Thoracic aorta (tissue), 2 donors: ENCODE measurements at places on chromosomes 13 and 19.

DNA sequence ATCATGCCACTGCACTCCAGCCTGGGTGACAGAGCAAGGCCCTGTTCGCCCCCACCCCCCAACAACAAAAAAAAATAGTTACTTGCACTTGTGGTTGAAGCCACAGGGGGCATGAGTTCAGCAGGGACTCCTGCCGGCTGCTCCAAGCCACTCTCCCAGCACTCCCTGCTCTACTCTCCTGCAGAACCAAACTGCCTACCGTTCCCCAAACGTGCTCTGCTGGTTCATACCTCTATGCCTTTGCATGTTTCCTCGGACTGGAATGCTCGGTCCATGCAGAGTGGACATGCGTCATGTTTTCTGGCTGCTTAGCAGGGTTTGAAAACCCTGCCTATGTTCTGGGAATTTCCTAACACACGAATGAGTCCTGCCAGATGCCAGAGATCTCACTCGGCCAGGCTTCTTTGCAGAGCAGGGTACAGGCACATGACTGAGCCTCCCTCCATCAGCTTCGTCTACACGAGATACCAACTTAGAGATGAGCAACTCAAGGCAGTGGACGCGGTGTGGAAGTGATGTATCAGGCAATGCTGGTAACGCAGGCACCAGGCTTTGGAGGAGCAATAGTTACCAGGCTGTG, 8.5 kb upstream of the SLC25A15 start:
- no peak for DNase-seq

GRCh38 chr13:76975863-76976262, 16.0 kb upstream of the CLN5 start:
- no peak for DNase-seq

DNA sequence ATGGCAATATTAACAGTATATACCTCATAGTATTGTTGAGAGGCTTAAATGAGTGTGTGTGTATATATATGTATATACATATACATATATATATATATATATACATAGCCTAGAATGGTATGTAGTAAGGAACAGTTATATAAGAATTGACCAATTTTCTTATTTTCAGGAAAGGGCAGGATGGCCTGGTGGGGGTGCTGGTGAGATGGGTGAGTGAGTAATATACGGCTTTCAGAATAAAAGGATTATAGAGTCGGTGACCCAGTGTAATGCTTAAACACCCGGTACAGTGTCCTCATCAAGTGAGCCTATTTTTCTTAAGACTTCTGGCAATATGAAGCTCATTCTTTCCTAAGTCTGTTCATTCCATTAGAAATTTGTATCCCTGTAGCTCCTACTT, 11.7 kb upstream of the FAM216B start:
- DNase-seq = no peak

GRCh38 chr19:41449079-41449864, 6.3 kb downstream of the ERICH4 start:
- peak; percentile 50 for DNase-seq

- no peak for DNase-seq
These were observed 117.6 kb downstream of the MIPEP start for GRCh38 chr13:23771552-23771951.

DNA sequence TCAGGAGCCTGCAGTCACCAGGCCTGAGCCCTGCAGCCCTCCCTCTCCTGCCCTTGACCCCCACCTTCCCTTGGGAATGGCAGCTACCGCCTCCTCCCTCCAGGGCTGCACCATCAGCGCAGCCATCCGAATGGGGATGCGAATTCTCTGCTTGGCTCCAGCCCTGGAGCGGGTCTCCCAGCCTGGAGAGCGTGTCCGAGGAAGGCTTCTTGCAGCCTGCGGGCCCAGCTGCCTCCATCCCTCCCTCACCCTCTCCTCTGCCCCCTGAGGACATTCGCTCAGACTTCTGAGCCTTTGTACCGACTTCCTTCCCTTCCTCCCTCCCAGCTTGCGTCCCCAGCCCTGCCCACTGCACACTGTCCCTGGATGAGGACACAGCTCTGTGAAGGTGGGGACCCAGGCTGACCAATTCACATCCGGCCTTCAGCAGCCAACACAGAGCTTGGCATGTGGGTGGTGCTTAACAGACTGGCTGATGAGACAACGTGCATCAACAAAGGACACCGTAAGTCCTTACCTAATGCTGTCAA, 6.0 kb upstream of the NKPD1 start:
- no peak for DNase-seq

GRCh38 chr13:30827578-30827925, 78.5 kb upstream of the MEDAG start:
- no peak for DNase-seq

DNA sequence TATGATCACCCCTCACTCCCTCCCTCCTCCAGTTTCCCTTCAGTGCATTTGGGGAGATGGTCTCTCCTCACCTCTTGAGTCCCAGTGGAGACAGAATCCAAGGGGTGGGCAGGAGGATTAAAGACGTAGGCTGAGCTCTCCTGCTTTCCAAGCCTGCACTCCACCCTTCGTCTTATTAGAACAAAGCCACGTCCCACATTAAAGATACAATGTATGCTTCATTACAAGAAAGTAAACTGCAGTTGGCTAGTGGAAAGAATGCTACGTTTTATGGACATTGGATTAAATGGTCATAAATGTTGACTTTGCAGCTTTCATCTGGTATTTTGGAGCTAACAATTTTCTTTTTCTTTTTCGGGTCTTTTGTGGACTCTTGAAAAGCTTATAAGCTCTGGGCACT, 1.5 kb upstream of the KLK11 start:
- no peak for DNase-seq

DNA sequence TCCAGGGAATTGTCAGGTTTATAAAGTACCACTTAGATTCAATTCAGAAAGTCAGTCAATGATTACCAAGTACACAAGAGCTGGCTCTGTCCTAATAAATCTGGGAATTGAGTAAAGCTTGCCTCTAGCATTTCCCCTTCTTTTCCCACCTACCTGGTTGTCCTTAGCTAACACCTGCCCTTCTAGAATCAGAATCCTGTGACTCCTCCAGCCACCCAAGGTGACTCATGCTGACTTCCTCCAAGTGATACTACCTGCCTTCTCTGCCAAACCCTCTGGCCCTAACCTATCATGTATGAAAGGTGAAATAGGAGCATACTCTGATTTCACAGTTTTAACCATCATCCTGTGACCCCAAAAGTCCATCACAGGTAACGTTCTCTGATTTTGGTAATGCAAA, 151.2 kb downstream of the DIAPH3 start:
- no peak for DNase-seq

DNA sequence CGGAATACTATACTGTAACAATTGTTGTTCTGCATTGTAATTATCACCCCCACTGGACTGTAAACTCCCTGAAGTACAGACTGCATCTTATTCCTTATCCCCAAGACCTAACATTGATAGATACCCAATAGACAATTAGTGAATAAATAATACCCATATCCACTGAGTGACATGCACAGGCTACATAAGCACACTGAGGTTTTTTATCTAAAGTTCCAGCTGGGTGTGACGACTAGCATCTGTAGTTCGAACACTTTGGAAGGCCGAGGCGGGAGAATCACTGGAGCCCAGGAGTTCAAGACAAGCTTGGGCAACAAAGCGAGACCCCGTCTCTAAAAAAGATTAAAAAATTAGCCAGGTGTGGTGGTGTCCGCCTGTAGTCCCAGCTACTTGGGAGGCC, 2.5 kb downstream of the KPNA3 start:
- no peak for DNase-seq

GRCh38 chr13:32707471-32707870, 121.2 kb downstream of the PDS5B start:
- no peak for DNase-seq

GRCh38 chr13:21657538-21657937, 13.3 kb upstream of the FGF9 start:
- DNase-seq = no peak

- no peak for DNase-seq
These were observed 357 bp downstream of the RPS11 start for GRCh38 chr19:49496574-49497008.

DNA sequence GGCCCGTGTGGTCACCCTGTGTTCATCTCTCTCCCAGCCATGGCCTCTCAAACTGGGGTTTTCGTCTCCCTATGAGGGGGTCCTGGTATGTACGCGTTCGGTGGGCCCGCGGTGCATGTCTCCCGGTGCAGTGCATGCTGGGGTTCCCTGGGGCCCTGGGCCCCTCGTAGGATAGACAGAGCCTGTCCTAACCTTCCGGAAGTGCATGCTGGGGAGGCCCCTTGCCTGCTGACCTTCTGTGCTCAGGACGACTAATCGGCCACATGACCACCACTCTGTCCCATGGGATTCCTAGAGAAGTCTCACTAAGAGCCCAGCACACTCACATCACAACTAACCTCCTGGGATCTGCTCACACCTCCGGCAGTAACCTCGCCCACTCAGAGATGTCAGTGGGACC, 4.9 kb upstream of the USE1 start:
- no peak for DNase-seq

DNA sequence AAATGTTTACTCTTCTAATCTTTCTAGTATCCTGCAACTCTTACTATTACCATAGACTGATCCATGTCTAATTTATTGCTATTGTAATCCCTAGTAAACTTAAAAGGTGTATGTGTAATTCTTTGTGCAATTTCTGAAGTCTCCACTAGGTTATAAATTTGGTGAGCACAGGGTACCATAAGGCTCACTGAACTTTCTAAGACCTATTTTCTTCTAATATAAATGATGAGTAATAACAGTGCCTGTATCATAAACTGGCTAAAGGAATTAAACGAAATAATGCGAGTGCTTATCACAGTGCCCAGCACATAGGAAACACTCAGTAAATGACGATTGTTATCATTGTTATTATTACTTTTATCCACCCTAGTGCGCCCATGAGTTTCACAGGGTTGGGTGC, 119.1 kb downstream of the KLF12 start:
- no peak for DNase-seq

DNA sequence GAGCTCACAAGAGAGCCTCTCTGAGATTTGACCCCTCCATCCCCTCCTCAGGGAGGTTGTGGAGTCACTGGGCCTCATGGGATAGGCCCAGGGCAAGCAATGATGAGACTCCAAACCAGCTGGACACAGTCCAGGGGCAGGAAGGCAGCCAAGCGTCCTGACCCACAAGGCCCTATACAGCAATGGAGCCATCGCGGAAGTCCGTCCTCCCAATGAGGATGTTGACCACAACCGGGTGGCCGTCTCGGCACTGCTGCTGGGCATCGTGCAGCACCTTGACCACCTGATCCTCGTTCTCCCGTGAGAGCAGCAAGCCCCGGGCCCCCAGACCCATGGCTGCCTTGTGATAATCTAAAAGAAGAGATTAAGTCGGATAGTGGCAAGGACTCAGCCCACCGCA, 7.9 kb downstream of the SYDE1 start:
- no peak for DNase-seq

DNA sequence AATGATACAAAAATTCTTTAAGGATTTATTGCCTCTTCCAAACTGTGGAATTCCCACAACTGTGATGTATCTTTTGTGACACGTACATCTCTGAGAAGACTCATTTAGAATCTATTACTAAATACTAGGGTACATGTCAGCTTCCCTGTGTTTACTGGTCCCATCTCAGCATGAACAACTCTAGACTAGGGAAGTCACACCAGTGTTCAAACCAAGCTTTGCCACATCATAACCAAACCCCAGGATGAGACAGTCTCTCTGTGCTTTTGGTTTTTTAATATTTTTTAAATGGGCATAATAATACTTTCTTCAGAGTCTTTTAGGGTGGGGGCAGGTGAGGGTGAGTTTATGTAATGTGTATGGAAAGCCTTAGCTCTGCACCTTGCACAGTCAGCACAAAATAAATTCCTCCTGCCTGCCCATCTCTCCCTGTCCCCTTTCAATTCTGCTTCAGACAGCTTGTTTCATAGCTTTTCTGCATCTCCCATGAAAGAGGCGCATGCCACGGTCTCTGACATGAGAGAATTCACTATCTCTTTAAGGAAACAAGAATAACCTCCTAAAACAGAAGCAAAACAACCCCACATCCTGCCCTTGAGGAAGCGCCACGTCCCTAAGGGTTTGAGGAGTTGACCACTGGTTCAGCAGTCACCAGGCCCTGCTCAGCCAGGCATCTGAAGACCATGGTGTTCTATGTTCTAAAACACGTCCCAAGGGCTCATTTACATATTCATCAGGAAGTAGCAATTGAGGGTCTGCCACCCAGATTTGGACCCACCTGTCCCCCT, 174.5 kb downstream of the USP12 start:
- DNase-seq = no peak

GRCh38 chr13:113814435-113814821, 49.4 kb downstream of the GAS6 start:
- no peak for DNase-seq

DNA sequence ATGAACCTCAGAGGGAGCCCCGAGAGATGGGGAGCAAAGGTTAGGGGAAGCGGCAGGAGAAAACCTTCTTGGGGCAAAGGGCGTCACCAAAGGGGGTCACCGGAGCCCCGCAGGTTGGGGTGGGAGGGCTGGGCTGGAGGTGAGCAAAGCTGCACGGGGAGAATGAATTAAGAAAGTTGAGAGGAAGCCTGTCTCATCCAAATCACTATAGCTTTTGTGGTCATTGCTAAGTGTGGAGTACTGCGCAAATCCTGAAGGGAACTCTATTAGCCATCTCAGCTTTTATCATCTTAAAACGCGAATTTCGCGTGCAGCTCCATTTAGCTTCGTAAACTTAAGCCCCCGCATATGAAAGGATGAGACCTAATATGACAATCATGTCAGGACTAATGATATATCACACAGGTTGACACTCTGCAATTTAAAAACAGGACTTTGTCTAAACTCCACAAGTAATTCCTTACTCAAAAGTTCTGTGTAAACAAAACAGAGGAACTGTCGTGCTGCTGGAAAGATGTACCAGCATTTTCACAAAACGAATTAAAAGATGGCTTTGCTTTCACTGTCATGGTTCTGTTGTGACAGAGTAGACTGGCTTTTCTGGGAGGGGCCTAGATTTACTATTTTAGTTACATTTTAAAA, 631 bp downstream of the LACC1 start:
- no peak for DNase-seq

DNA sequence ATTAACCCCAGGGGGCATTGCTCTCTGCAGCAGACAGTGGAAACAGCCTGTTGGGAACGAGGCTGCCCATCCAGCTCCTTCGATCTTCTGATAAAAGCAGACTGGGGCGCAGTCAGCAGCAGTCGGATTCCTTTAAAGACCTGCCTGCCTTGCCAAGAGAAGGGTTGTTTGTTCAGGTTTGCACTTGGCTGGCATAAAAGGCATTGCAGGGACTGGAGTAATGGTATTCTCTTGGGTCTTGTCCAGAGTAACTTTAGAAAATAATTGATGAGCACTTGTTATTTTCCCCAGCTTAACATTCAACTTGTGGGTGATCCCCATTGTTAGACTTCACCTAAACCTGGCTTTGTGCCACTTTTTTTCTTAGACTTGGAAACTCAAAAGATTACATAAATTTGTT, 67.3 kb upstream of the SLC10A2 start:
- DNase-seq = no peak

DNA sequence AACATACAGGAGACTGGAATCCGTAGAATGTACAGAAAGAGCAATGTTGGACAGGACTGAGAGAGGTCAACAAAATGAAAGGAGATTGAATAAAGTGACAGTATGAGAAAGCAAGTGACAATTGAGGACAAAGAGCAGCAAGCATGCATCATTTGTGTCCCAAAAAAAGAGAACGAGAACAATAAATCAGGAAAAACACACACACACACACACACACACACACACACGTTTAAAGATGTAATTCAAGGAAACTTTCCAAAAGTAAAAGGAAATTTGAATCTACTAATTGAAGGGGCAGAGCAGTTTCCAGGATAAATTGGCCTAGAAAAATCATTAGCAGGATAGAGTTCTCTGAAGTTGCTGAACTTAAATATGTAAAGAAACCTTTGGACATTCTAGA, 16.9 kb downstream of the DPY19L3 start:
- no peak for DNase-seq

- DNase-seq = no peak
These were observed 5.2 kb downstream of the DKKL1 start for GRCh38 chr19:49368711-49369358.

GRCh38 chr13:105291987-105292386, 1243.5 kb downstream of the EFNB2 start:
- no peak for DNase-seq
